ENCODE measurements at places on chromosomes 3 and 15.

- no peak for DNase-seq
Measured at GRCh38 chr3:174243171-174243570, 616.0 kb upstream of the NAALADL2 start.

- no peak for DNase-seq
Measured at GRCh38 chr3:10189557-10190354, 25.0 kb downstream of the IRAK2 start.

GRCh38 chr15:22236469-22236868 lies 156.1 kb downstream of the OR4M2 start:
- no peak for DNase-seq

GRCh38 chr15:66931768-66932633 lies 133.4 kb upstream of the SMAD3 start:
- DNase-seq, result no peak

GRCh38 chr3:114650808-114651207 lies 357.0 kb downstream of the TIGIT start:
- DNase-seq, result no peak

DNA sequence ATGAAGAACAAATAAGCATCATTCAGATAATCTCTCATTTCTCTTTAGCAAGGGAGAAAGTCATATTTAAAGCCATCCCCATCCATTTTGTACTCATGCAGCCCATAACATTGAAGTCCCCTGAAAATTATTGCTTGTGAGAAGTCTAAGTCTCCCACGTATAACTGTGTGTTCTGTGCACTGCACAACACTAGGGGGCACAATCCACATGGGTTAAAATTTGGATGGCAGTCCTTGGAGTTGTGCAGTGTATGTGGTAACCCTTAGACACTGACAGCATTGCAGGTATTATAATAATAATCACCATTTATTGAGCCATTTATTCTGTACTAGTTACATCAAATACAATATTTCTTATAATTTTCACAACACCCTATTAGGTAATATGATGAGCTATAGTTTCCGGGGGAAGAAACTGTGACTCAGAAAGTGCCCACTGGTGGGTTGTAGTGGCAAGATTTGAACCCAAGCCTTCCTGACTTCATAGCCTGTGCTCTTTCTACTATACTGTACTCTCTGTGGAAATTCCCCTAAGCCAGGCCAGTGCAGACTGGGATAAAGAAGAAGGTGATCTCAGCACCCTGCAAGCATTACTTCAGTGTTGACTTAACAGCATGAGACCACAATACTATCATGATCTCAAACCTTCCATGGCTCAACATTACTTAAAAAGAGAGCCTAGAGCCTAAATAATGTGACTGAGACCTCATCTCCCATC lies 15.7 kb downstream of the KCNAB1 start:
- no peak for DNase-seq

DNA sequence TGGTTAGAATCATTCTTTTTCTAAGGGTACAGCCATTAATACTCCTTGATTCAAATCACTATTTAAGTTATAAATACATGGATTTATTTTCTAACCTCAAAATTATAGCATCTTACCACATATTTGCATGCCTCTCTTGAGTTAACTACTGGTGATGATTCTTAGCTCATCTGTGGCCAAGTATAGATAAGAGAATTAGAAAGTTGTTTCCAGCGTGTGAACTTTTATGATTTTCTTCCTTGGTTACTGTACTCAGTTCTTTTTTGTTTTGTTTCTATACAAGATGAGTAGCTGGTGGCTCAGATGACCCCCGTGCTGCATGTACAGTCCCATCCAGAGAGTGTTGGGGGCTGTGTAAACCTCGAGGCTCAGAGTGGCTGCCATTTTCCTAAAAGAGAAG lies 124.6 kb downstream of the IGF1R start:
- DNase-seq, result no peak

DNA sequence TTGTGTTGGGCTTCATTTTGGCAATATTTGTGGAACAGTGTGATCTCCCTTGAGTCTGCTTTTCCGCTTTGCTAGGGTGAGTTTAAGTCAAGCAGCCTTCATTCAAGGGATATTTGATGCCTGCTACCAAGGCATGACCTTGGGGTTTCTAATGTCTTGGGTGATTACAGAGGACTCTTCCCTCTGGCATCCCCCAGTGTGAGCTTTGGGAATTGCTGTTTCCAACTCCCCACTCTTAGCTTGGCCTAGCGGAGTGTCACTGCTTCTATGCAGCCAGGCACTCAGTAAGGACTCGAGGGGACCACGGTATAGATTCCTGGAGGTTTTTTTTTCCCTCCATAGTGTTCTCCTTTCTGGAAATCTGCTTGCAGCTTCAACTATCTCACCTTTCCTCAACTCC lies 21.1 kb downstream of the GCNT3 start:
- no peak for DNase-seq

- DNase-seq, result no peak
Measured at GRCh38 chr3:46285931-46286619, 43.8 kb downstream of the CCR3 start.

DNA sequence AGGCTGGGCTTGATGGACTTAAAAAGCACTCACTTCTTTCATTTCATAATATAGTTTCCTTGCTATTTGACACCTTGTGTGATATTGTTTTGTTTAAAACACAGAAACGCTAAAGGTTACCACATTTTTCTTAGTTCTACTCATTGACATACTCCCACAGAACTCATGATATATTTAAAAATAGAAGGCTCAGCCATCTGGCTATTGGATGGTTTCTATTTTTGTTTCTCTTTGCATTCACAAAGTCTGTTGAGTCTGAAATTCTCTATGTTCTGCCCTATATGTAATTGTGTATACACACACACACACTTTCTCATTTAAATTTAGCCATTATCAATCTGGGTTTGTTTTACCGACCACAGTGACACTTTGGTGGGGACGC lies 128.2 kb downstream of the SOX2 start:
- DNase-seq, result no peak

DNA sequence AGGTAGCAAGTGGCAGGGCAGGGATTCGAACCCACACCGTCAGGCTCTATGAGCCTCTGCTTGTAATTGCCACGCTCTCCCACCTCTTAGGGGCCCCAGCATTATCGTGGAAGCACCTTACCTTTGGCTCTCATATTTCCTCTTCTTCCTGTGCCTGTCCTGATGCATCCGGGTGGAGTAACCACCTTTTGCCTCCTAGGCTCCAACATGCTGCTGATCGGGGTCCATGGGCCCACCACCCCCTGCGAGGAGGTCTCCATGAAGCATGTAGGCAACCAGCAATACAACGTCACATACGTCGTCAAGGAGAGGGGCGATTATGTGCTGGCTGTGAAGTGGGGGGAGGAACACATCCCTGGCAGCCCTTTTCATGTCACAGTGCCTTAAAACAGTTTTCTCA lies 40.4 kb downstream of the DNASE1L3 start:
- no peak for DNase-seq

DNA sequence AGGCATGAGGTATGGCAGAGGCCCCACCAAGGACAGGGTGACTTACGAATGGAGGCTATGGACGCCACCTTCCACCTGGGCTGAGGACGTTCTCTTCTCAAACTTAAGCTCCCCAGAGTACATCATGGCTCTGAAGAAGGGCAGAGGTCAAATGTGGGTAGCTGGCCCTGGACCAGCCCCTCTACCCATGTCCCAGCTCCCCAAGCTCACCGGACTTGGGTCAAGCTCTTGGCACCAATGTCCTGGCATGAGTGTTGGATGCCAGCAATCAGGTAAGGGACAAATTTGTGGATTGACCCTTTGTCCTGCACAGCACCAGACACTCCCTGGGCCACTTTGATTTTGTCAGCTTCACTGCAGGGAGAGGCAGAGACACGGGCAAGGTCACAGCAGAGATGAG lies 2.5 kb downstream of the NDUFAF3 start:
- DNase-seq, result no peak

DNA sequence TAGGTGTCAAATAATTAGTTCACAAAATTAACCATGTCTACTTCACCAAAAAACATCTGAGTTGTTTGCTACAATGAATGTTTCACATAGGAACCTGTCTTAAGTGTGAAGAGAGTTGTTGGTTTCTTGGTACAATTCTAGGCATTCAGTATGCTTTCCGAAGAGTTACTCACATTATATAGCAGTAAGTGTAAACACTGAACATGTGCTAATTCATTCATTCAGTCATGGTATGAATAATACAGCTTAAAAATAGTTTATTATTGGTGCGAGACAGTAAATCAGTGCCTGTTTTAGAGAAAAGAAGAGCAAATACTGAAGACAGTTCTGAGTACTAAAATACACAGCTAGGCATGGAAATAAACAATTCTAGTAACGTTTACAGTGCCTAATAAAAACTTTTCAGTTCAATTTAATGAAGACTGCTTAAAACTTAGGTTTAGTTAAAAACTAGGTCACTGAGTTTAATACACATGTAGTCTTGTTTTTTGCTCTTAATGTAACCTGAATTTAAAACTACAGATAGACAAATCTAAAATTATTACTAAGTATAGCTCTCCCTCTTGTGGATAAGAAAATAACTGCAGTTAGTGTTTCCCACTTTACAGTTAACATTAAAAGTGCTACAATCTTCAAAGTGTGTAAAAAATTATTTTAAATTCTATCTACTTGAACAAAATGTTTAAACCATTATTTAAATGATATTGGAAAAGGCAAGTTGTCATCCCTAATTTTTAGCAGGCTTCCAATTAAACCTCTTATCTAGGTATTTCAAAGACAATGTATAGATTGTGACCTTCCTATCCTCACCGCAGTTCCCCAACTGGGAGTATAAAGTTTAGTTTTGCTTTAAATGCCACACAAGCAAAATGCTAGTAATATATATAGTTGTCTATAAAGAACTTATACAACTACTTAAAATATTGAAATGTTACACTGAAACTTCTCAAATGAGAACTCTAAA lies 20.1 kb upstream of the ZCWPW2 start:
- DNase-seq, result no peak

- no peak for DNase-seq
Measured at GRCh38 chr3:112247350-112247749, 46.7 kb downstream of the SLC9C1 start.

- DNase-seq, result no peak
Measured at GRCh38 chr3:21055015-21055414, 696.0 kb downstream of the ZNF385D start.

DNA sequence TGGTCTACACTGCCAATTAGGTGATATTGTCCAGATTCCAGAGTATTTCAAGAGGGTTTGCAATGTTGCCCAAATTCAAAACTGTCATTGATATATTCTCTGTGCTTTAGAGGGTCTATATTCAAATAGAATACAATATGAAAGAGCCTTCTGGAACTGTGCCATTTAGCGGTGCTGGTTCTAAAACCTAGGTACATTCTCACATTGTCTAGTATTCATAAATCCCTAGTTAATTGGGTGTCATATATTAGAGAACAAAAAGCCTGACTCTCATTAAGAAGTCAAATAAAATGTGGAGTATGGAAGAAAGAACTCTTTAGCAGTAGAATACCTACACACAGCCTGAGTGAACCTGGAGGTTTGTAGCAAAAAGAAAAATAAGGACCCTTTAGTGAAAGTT lies 447.9 kb downstream of the CNTN6 start:
- DNase-seq, result no peak

DNA sequence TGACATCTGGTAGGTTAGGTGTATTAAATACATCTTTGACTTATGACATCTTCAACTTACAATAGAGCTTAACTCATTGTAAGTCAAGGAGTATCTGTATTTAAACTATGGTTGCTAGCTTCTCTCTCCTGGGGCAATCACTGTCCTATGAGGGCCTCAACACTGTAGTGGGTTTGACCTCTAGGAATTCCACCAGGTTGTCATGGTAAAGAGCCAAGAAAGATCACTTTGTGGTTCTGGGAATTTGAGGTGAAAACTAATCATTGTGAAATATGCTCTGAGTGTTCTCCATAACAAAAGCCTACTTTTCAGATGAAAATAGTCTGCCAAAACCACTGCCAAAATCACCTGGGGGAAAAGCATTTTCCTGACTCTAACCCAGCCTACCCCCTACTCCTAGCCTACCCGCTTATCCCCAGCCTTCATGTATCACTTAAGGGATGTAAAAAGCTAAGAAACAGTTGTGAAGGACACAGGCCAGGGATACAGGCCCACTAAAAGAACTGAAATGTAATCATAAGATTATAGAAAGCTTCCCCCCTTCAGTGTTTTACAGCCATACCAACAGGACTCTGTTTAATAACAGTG lies 723.8 kb downstream of the MECOM start:
- no peak for DNase-seq

DNA sequence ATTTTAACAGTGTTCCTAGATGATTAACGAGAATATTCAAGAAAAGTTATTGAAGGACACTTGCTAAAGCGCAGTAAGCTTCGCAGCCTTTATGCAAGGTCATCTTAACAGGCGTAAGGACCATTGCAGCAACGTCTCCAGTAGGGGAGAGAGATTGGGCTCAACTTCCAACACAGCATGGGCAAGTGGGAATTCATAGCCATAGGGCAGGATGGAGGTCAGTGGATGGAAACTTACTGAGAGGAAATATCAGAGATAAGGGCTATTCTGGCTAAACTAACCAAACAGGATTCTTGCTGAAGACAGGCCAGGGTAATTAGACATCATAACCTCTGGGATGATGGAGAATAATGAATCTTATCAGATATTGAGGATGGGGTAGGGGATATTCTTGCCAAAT lies 82.8 kb downstream of the DHX36 start:
- no peak for DNase-seq

GRCh38 chr3:195761123-195761566 lies 40.4 kb downstream of the MUC20 start:
- no peak for DNase-seq

DNA sequence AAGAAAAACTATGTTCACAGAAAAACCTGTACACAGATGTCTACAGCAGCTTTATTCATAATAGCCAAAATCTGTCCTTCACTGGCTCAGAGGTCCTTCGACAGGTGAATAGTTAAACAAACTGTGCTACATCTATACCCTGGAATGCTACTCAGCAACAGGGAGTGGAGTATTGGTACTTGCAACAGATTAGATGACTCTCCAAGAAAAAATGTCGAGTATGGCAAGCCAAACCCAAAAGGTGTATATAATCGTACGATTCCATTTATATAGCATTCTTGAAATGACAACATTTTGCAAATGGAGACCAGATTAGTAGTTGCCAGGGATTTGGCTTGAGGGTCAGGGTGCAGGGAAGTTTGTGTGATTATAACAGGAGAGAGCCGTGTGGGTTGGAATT lies 22.4 kb upstream of the RGMA start:
- DNase-seq, result no peak

DNA sequence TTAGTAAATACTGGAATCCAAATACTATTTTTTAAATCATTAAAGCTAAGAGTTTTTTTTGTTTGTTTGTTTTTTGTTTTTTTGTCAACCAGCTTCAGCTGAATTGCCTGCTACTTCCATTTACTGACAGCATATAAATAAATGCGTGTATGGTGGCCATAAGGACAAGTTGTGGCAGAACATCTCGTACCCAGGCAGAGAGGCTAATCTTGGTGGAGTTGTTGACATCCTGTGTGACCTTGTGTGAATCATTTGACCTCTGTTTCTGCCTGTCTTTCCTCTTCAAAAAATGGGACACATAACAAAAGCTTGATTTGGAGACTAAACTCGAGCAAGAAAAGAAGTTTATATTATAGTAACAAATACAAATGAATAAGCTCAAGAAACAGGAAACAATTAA lies 734.2 kb downstream of the MCTP2 start:
- no peak for DNase-seq

All from NCI-H1048 (cell line).